ENCODE measurements at places on chromosomes 2 and 18.

GRCh38 chr18:37249171-37249886 lies 316.3 kb downstream of the CELF4 start:
- no peak for DNase-seq

DNA sequence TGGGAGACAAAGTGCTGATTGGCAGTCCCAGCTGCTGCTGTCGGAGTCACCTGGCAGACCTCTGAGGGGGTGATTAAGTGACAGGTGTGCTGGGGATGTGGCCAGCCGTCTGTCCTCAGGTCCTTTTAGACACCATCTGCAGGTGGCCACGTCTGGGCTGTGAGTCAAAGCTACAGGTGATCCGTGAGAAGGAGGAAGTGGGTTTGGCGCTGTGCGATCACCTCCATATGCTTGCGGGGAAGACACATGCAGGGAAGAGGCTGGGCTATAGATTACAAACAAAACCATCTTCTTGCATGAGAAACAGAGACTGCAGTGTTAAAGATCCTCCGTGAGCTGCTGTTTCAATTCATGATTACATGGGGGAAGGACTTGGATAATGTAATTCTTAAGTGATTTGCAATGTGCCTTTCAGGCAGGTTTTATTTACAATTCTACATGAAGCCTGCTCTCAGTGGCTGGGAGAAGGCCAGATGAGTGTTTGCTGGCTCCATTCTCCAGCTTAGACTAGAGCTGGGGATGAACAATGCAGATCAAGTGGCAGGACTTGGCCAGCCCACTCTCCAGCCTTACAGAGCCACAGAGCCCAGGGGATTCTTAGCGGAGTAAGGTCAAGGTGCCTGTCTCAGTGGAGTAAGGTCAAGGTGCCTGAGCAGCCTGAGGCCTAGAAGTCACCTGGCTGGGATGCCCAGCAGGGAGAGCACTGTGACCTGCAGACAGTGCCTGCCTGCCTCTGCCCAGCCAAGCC lies 87.8 kb downstream of the LYPD1 start:
- peak; percentile 78 for DNase-seq

DNA sequence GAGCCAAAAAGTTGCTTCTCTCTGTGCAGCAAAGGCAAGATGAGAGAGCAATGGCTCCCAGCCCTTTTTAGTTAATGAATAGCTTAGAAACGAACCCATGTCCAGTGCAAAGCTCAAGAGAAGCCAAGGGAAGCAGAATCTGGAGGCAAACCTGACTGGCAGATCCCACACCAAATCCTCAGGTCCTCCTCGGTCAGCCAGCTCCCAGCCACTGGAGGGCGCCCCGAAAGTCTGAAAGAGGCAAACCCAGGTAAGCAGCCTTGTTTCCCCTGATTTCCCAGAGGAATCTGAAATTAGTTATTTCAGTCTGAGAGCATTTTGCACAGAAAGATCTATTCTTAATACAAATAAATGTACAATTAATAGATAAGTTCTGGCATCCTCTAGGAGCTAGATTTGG lies 71.3 kb upstream of the PID1 start:
- no peak for DNase-seq

DNA sequence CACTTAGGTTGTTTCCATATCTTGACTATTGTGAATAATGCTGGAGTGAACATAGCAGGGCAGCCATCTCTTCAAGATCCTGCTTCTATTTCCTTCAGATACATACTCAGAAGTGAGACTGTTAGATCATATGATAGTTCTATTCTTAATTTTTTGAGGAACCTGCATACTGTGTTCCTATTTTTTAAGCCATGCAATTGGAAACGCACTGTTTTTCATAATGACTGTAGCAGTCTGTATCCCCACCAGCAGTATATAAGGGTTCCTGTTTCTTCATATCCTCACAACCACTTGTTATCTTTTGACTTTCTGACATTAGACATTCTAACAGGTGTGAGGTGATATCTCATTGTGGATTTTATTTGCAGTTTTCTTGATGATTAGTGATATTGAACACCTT lies 15.5 kb downstream of the NEURL3 start:
- no peak for DNase-seq

- no peak for DNase-seq
These were observed 70.1 kb downstream of the NABP1 start for GRCh38 chr2:191748059-191748461.

DNA sequence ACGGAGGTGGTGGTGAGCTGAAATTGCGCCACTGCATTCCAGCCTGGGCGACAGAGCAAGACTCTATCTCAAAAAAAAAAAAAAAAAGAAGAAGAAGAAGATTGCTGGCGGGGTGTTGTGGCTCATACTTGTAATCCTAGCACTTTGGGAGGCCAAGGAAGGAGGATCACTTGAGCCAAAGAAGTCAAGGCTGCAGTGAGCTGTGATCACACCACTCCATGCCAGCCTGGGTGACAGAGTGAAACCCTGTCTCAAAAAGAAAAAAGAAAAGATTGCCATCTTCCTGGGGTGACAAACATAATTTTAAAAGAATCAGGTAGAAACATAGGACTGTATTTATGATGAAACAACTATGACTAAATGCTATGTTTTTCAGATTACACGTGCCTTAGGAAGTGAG lies 55.1 kb upstream of the EML4 start:
- no peak for DNase-seq

GRCh38 chr18:73079920-73080319 lies 212.1 kb upstream of the NETO1 start:
- no peak for DNase-seq

- no peak for DNase-seq
These were observed 120.8 kb upstream of the RBMS1 start for GRCh38 chr2:160614391-160614790.

- DNase-seq = no peak
These were observed 110.6 kb upstream of the CTAGE1 start for GRCh38 chr18:22528291-22528690.

DNA sequence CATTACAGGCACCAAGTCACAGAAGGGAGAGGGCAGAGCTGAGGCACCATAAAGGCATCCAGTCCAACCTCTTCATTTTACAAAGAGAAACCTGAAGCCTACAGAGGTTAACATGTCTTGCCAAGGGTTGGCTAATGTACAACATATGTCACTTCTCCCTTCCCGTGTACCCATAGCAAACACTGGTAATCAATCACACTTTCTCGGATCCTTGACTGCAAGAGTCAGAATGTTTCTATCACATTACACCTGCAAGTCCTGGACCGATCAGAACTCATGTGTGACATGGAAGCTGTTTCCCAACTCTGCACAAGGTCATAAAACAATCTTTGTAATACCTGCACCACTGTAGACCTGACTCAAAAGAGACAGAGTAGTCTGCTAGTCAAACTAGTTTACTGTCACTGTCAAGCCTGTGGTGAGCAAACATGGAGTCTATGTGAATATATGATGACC lies 6.0 kb downstream of the ANKRD44 start:
- DNase-seq = no peak

- DNase-seq = no peak
These were observed 550 bp downstream of the MYL12B start for GRCh38 chr18:3262234-3263131.

DNA sequence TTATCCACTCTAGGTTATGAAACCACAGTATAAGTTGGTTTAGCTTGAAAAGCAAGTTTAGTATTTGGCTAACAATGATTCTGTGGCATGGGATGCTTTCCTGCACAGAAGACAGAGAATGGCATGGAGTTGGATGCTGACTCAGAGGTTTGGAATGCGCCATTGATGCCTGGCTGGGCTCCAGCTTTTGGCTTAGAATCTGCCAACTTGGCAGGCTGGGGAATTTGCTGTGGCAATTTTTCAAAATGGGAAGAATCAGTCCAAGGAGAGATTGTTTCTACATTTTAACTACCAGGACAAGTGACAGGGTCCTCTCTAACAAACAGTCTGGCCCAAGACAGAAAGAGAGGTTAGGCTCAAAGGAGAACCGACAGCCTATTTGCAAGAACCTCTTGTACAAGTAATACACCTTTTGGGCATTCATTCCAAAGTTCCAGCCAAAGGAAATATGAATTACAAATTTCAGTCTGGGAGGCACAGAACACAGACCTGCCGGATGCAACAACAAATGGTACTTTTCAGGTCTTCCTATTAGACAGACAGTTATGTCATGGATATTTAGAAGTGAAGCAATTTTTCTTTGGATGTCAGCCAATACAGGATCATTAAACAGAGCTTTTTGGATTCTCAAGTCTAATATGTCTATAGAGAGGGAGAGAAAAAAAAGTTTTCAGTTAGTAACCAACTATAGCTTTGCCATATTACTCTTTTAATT lies 1027.7 kb downstream of the TMEM182 start:
- DNase-seq = peak; percentile 29

- peak; percentile 73 for DNase-seq
These were observed 184.7 kb downstream of the MREG start for GRCh38 chr2:215828528-215829184.

Measured in NCI-H748 treated with DMSO at 0.1 percent for 48 hours (cell line).